AG09319 (cell line): ENCODE measurements at places on chromosomes 5 and 9.

DNA sequence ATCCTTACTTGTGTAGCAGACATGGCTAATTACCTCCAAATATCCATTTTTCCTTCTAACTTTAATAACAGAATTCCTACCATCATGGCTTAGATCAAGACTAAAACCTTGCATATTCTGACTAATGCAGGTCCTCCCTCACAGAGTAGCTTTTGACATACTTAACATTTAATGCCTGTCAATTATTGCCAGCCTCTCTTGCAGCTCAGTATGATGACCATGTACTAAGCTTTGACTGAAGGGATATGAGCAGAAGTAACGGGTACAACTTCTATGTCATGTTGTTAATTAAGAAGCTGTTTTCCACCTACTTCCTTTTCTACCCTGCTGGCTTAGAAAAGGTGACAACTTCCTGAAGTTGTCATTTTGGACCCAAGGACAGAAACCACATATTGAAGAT, 533.4 kb downstream of the PSAT1 start:
- no peak for DNase-seq

DNA sequence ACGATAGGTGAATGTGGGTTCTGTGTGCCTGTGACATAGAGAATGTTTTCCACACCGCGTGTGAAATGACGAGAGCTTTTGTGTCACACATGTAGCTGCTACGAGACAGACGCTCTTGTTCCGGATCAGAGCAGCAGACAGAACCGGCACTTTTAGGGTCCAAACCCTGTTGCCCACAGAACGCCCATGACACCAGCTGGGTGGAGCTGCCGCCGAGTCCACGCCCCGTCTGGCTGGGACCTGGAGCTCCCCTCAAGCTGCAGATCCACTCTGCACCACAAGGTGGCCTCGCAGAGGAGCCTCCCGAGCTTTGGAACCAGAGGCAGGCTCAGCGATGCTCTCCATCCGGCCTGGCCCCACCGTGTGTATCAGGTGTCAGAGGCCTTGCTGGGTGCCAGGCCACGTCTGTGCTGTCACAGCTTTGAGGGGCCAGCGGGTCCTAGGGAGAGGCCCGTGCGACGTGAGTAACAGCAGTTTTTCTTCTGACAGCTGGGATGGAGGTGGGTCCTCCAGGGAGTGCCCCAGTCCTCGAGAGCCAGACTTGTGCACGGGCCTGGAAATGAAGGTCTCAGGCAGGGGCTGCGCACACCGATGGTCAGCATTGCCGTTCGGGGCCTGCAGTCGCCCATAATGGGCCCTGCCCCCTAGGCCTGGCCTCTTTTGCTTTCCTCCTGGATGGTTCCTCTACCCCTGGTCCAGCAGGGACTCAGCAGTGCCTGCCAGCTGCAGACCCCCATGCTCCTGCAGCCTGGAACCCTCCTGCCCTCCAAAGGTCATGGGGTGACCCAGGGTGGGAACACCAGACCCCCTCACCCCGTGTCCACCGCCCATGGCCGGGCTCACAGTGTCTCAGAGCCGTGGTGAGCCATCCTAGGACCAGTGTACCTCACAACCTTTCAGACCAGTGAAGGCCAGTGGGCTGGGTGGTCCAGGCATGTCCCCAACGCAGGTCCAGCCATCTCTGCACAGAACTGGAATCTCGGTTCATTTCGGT, 2.5 kb upstream of the LRRC14B start:
- DNase-seq, result peak; percentile 58

DNA sequence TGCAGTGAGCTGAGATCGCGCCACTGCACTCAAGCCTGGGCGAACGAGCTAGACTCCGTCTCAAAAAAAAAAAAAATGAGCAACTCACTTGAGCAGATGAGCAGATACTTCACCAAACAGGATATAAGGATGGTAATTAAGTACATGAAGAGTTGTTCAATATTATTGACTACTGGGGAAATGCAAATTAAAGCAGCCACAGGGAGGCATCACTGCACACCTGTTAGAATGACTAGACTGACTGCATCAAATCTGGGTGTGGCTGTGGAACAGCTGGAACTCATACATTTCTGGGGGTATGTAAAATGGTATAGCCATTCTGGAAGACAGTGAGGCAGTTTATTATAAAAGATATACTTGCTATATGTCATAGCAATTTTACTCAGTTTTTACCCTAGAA, 93.0 kb downstream of the WNK2 start:
- no peak for DNase-seq

- DNase-seq, result no peak
Measured at GRCh38 chr9:93288891-93289883, 105.2 kb downstream of the WNK2 start.

GRCh38 chr9:76638001-76638400, 126.2 kb upstream of the PCA3 start:
- DNase-seq, result no peak

GRCh38 chr9:7186175-7186574, 428.4 kb downstream of the KDM4C start:
- DNase-seq, result no peak

DNA sequence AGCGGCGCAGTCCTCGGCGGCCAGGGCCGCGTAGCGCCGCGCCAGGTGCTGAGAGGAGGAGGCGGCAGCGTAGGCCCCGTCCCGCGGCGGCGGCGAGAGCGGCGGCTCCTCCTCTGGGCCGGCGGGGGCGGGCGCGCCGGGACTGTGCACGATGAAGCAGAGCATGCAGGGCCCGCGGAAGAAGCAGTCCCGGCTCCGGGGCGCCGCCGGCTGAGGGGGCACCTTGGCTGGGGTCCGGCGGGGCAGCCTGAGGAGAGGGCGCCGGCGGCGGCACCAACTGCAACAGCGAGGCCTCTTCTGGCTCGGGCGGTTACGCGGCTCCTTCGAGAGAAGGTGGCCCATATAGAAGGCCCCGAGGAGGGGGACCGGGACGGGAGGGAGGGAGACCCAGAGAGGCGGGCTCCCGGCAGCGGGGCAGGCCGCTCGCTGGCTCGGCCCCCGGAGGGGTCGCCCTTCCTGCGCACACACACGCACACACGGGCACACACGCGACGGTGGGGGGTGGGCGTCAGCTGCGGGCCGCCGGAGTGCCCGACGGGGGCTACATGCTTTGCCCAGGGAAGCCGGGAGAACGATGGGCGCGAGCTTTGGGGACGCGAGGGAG, 446 bp downstream of the FBXL17 start:
- peak; percentile 16 for DNase-seq

DNA sequence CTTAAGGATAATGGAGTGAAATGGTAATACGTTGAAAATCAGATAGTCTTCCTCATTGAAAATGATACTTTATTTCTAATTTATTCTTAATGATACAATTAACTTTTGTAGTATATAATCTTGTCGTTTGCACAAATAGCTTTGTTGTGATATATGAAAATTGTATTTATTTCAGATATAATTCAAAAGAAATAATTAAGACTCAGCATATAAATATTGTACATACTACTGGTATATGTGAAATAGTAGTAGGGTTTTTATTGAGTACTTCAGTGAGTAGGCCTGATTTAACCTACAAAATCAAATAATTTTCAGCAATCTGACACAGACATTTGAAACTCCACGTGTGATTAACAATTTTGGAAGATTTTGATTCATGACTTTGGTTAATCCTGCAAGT, 4.8 kb downstream of the C5orf22 start:
- no peak for DNase-seq

DNA sequence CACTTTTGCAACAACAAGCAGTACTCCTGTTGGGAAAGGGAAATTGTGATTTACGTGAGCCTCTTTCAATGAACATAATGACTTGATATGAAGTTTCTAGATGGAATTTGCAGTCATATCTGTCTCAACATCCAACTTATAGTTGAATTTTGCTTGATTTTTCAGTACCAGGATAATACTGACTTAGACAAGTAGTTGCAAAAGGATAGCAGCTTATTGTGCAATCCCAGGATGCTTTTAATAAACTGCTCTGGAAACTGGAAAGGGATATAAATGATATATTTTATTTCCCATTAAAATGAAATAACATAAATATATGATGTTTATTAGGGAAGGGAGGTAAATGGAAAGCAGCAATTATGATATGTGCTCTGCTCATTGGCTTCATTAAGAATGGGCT, 174.4 kb upstream of the RGMB start:
- no peak for DNase-seq

DNA sequence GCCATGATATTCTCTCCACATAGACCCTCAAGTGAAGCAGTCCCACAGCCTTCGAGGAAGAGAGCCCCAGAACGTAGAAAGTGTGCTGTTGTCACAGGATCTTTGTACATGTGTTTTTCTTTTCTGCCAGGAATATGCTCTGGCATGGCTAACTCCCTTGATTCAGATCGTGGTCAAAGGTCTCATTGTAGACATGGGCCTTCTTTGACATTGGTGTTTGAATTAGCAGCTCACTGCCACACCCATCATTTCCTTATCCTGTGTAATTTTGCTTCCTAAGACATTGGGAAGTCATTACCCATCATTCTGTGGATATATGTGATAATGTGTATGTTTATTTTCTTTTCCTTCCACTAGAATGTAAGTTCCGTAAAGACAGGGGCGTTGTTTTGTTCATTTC, 25.5 kb downstream of the MTRR start:
- no peak for DNase-seq

DNA sequence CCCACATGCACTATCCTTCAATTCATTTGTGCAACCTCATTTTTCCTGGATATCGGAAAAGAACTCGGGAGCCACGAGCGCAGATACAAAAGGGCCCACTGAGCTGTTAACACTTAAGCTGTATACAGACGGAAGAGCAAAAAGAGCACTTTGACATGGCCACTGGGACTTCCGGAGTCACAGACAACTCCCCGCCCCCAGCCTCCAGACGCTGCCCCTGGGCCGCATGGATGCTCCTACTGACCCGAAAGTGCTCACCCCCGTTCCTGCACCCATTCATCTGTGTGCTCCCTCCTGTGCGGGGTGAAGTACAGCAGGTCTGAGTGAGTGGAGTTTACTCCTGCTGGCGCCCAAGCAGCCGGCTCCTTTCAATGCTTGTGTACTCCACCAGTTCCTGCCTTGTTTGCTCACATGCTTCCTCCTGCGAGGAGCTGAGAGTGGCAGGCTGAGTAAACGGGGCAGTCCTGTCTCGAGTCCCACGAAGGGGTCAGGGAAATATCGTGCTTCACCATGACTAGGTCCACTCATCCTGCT, 901.0 kb upstream of the CTNND2 start:
- DNase-seq, result no peak

DNA sequence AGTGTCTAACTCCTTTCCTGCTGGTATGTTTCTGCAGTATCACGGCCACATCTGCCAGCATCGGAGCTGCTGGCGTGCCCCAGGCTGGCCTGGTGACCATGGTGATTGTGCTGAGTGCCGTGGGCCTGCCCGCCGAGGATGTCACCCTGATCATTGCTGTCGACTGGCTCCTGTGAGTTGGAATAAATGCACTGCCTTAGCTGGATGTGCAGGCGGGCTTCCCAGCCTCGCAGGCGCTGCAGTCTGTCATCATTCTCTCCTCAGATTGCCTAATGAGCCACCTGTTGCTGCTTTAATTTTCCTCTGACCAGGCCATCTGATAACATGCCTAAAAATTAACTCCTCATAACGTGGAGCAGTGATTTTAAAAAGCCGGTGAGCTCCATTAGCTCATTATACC, 79.1 kb upstream of the PLPP6 start:
- no peak for DNase-seq

- no peak for DNase-seq
Measured at GRCh38 chr9:114958021-114958843, 27.8 kb upstream of the TNFSF8 start.

- peak; percentile 40 for DNase-seq
Measured at GRCh38 chr5:126801992-126802294, 25.0 kb downstream of the LMNB1 start.

DNA sequence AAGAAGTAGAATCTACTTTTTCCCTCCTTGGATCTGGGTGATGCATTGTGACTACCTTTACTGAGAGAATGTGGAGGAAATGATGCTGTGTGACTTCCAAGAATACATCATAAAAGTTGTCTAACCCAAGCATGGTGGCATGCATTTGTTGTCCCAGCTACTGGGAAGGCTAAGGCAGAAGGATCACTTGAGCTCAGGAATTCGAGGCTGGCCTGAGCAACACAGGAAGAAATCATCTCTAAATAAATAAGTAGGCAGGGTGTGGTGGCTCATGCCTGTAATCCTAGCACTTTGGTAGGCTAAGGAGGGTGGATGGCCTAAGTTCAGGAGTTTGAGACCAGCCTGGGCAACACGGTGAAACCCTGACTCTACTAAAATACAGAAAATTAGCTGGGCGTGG, 143.2 kb upstream of the VLDLR start:
- DNase-seq, result no peak

DNA sequence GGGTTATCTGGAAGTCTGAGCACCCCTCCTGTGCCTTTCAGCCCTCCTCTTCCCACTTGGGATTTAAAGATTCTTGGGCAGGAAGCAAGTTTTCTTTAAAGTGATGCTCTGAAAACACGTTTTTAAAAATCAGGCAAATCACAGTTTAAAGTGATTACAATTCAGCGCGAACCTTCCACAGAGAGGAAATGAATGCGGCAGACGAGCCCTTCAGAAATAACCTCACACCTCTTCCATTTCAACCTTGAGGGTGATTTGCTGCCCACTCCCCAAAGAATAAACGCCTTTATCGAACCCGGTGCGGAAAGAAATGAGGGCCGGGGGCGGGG, 2.3 kb upstream of the EFNA5 start:
- no peak for DNase-seq

GRCh38 chr9:4962085-4962484, 23.0 kb upstream of the JAK2 start:
- DNase-seq, result no peak

DNA sequence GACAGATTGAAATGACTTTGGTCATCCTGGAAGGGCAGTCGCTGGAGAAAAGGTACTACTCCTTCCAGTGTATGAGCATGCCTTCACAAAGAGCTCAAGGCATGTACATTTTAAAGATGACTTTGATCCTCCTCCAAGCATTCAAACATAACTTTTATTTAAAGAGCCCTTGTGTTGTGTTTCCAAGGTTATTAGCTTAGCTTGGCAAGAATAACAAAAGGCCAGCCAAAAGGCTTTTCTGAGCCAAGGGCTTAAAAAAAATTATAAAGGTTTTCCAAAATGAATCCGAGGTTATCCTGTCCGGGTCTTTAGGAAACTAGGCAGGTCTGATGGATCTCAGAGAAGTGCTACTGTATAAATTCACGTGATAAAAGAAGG, 71.0 kb upstream of the PLPP6 start:
- DNase-seq, result no peak

DNA sequence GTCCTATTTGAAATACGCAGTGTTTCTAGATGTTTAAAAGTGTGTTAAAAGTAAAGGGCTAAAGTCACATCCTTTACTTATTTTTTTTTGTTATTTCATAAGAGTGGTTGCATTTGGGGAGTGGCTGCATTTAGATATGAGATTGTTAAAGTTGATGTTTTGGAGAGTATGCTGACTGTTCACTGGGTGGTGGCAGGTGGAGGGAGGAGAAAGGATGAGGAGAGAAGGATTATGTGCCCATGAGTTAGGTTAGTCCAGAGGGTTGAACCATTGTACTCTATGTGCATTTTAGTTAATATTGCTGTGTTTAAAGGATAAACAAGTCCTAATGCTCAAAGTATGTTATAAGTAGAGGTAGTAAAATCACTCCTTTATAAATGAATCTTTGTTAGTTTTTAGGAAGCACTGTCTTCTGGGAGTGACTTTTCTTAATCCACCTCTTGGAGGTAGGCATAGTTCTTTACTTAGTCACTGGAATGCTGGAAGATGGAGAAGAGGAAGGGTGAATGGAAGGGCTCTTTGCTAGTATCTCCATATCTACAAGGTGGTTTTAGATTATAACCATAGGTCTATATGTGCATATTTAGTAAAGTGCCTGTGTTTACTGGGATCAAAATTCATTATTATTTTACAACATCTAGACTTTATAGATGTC, 332.3 kb downstream of the NPR3 start:
- DNase-seq, result no peak

GRCh38 chr9:4887556-4887955, 94.8 kb downstream of the RCL1 start:
- DNase-seq, result no peak
